ENCODE measurements at places on chromosomes 12 and 14.

DNA sequence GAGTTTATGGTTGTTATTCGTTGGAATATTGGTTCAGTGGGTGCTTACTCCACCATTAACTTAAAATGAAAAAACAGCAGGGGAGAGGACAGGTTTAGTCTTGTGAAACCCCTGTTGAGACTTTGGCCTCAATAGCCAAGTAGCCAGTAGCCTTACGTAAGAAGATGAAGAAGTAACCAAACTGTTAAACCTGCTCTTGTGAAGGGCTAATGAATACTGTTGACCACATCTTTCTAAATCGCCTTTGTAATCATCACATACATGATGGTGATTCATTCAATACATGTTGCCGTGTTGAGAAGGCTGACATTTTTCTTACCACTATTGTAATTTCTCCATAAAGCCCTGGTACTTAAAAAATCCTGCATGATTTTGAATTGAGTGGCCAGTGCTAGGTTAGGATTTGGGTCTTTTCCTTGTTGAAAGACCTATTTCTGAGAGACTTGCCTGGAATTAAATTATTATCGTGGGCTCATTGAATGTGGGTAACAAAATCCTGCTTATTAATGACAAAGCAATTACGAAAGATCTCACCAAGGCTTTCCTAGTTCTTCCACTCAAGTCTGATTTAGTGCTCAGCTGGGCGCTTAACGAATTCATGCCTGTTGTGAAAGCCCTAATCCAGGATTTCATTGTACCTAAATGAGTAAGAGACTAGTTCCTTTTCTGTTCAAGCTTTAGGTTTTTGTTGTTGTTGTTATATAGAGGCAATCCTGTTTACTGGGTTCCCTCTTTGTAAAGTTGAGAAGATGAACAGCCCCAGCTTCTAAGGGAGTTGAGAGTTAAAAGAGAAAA is 333.1 kb downstream of the FUT8 start:
- DNase-seq = no peak

DNA sequence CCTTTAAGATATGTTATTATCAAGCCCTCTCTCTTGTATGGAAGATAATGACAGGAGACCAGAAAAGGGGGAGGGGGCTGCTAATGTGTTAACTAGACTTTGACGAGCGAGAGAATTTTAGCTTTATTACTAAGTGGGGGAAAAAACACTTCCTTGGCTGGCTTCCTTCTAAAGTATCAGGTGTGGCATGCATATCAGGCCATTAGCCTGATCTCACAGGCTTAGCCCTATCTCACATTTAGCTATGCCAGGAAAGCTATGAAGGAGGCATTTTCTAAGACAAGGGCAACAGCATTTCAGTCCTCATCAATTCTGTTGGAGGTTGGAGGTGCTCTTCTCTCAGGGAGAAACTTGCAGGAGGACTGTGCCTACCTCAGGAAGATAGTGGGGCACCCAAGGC is 9.9 kb downstream of the SSPN start:
- no peak for DNase-seq

- DNase-seq = peak; percentile 60
These were observed 55.6 kb downstream of the NIN start for GRCh38 chr14:50775357-50775756.

DNA sequence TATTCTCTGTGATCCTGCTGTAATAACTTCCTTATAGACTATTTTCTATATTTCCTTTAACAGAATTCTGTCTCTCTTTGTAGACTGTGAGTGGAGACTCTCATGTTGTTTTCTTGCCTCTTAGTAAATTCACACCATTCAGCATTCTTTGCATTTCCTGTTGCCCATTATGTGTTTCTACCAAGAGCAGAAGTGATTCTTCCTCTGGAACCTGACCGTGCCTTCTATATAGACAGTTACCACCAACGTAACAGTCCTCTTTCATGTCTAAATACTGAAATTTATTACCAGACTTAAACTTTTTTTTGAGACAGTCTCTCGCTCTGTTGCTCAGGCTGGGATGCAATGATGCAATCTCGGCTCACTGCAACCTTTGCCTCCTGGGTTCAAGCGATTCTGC is 31.1 kb downstream of the METAP2 start:
- no peak for DNase-seq

DNA sequence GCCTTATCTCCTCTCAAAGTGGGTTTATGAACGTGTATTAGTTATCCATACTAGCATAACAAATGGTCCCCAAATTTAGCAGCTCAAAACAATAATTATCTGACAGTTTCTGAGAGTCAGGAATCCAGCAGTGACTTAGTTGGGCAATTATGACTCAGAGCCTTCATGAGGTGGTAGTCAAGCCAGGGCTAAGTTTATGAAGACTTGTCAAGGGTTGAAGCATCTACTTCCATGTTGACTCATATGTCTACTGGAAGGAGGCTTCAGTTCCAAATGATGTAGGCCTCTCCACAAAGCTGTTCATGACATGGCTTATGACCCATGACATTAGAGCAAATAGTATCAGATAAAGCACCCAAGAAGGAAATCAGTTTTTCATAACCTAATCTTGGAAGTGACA is 73.2 kb downstream of the IPO8 start:
- no peak for DNase-seq

DNA sequence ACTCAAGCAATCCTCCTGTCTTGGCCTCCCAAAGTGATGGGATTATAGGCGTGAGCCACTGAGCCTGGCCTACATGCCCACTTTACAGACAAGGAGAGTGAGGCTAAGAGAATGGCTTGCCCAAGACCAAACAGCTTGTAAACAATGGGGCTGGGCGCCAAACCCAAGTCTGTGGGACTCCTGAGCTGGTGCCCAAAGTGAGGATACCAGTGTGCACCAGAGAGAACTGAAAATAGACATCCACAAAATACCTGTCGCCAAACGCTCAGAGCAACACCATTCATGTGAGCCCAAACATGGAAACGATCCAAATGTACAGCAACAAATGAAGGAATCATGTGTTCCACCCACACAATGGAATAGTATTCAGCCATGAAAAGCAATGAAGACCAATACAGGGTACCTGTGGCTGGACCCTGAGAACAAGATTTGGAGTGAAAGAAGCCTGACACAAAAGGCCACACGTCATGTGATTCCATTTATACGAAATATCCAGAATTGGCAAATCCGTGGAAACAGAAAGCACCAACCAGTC is 38.2 kb downstream of the CCNK start:
- DNase-seq = no peak

GRCh38 chr12:34399631-34400410 is 377.5 kb downstream of the ALG10 start:
- DNase-seq = no peak

- peak; percentile 78 for DNase-seq
These were observed 604 bp downstream of the EIF4B start for GRCh38 chr12:53006810-53007309.

DNA sequence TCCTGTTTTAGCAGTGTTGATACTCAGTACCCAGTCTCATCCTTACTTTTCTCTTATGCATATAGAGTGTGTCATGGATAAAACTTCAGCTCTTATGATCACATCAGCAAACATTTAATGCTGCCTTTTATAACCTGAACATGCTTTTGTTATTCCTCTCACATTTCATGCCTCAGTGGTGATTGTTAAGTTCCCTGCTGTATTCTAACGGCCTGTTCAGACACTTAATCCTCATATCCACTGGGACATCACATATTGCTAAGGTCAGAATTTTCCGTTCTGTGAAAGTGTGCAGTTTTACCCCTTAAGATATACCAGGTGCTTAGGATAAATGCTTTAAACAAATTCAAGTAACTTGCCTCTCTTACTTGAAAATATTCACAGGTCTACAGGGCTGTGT is 268.7 kb upstream of the SEL1L start:
- DNase-seq = no peak

GRCh38 chr14:25048170-25049016 is 1.6 kb downstream of the STXBP6 start:
- DNase-seq = no peak

GRCh38 chr12:123119808-123120207 is 31.1 kb downstream of the PITPNM2 start:
- no peak for DNase-seq

DNA sequence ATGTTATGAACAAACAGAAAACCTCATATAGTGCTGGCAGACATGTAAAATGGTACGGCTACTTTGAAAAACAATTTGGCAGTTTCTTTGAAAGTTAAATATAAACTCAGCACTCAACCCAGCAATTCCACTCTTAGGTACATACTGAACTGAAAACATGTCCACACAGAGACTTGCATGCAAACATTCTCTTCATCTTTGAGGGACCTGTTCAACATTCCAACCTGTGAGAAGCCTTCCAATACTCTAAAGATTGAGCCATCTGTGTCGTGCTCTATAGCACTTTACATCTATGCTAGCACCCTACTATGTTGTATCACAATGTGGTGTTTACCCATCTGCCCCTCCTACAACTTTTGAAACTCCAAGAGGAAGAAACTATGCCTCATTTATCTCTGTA is 79.3 kb downstream of the DNAI7 start:
- DNase-seq = no peak

- no peak for DNase-seq
These were observed 56.6 kb downstream of the DRAM1 start for GRCh38 chr12:101933866-101934514.

- DNase-seq = peak; percentile 67
These were observed 149.0 kb upstream of the PRMT8 start for GRCh38 chr12:3342051-3342450.

DNA sequence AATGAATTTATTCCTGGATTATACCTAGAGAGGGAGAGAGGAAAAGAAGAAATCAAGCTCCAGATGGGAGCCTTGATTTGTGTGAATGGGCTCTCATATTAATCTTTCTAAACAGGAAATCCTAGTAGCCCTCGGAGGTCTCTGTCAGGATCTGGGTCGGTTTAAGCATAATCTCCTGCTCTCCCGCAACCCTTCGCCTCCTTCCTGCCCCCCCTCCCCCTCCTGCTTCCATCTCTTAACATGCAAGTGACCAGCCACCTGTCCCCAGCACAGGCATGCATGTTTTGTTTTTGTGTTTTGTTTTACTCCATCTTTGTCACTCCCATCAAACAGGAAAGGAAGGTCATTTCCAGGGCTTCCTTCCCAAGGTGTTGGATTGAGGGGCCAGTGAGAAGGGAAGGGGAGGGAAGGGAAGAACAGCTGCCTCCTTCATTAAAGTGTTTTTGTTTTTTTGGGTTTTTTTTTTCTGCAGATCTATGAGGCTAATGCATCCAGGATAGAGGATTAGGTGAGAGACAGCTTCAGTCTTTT is 4.8 kb upstream of the KCNA5 start:
- DNase-seq = no peak

- no peak for DNase-seq
These were observed 13.5 kb downstream of the CFAP73 start for GRCh38 chr12:113163030-113163360.

GRCh38 chr12:106508966-106509365 is 73.8 kb upstream of the RFX4 start:
- no peak for DNase-seq

- DNase-seq = peak; percentile 26
These were observed 460 bp upstream of the SYNE2 start for GRCh38 chr14:63852271-63852816.

DNA sequence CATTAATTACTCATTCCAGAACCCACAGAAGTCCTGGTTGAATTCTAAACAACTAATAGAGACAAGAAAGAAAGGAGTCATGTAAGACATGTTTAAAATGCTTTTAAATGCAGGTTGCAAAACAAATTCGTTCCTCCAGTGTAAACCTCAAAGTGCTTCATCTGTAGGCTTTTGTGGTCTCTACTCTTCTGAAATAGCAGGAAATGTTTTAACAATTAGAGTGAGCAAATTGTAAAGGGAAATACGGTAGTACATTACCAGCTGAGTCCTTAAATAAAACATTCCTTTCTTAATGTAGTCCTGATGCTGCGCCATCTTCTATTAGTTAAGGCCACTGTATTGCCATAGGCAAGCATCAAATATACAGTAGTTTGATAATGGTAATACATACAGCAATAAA is 1934.2 kb upstream of the SEL1L start:
- DNase-seq = no peak

DNA sequence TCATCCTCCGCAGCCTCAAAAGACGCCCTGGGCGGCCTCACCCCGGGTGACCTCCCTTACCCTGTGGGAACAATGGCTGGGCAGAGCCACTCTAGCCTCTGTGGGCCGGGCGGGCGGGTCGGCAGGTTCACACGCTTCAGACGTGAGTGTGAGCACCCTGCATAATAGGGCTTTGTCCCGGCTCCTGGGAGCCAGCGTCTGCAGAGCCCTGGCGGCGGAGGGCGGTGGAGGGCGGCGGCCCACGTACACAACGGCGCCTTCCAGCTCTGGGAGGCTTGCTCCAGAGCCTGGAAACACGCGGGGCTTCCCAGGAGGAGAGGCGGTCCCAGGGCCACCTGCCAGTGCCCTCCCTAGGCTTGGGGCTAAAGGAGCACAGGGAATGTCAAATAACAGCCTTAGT is 205.6 kb downstream of the BCL11B start:
- no peak for DNase-seq

GRCh38 chr12:42086031-42086430 is 58.6 kb downstream of the GXYLT1 start:
- DNase-seq = no peak

GRCh38 chr12:127791217-127791616 is 475.8 kb upstream of the TMEM132C start:
- DNase-seq = no peak

DNA sequence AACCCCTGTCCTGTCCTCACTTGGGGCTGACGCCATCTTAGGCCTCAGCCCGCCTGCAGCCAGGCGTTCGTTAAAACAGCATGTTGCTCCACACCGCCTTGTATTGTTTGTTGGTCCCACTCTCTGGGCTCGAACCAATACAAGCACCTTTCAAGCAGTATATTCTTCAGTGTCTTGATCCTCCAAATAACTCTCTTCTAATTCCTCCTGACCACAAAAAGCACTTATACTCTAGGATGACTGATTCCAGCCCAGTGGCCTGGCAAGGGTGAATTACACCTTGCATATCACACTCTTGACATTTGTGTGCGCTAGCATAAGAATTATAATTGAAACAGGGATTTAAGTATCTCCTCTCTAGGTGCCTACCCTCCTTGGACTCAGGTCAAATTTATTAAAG is 7.1 kb downstream of the CCER1 start:
- no peak for DNase-seq

GRCh38 chr12:26128168-26128567 is 3.3 kb upstream of the BHLHE41 start:
- no peak for DNase-seq

DNA sequence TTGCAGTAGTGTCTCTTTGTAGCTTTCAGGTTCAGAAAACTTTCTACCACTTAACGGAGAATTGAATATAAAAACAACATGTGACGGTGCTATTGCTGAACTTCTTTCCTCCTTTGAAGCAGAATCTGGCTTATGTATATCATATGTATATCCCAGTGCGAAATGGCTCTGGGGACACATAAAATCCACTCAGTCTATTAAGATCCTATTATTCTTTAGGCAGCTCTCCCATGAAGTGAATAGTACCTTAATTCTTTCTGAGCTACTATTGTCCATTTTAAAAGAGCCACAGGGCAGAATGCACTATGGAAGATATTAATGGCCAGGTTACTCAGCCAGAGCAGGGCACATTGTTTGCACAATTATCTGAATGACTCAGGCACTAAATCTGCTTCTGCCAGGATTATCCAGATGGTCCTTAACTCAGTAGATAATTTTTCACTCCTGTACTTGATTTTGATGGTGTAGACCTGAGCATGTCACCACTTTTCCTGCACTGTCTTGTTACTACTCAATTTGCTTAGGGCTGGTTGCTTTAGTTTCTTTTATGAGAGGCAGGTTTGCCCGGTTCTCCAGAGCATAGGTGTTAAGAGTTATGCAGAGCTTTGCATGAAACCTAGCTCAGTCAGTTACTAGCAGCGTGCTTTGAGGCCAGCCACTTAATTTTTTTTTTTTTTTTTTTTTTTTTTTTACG is 5.5 kb downstream of the CNTN1 start:
- DNase-seq = no peak

GRCh38 chr14:94474581-94475031 is 1.4 kb downstream of the SERPINA9 start:
- DNase-seq = no peak
